ENCODE measurements at places on chromosomes 1 and 21.

GRCh38 chr1:220300442-220301121 is 28.3 kb upstream of the RAB3GAP2 start:
- peak; percentile 83 for DNase-seq

GRCh38 chr1:30684259-30684658 is 39.1 kb downstream of the MATN1 start:
- no peak for DNase-seq

DNA sequence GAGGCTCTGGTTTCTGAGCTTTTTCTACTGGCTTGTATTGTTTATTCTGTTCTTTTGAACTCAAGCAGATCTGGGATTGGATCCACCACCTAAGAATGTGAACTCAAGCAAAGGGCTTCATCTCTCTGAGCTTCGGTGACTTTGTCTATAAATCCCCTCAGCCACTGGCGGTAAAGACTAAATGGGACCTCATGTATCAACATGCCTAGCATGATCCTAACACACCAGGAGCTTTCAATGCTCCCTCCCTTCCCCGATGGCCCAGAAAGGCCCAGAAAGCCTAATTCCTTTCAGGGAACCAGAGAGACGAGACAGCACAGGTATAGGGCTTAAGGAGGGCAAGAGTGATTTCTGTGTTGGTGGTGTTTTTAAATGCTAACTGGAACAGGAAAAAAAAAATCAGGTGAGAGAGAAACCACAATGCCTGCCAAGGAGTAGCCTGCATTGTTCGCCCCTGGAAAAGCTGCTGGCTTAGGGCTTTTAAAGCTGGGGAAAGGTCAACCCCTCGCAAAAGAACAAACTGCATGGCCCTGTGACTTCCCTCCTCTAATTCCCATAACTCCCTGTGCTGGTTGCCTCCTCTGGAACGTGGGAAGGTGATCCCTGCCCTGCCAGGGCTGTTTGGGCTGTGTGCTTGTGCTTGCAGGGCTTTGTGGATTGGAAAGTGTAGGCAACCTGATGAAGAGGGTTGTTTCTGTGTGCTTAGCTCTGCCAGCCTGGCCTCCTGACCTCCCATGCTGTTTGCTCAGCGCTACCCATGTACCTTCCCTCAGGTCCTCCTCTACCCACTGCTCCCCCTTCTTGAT is 147.0 kb downstream of the PLPP3 start:
- DNase-seq = no peak

GRCh38 chr1:208855403-208855802 is 611.2 kb upstream of the PLXNA2 start:
- no peak for DNase-seq

DNA sequence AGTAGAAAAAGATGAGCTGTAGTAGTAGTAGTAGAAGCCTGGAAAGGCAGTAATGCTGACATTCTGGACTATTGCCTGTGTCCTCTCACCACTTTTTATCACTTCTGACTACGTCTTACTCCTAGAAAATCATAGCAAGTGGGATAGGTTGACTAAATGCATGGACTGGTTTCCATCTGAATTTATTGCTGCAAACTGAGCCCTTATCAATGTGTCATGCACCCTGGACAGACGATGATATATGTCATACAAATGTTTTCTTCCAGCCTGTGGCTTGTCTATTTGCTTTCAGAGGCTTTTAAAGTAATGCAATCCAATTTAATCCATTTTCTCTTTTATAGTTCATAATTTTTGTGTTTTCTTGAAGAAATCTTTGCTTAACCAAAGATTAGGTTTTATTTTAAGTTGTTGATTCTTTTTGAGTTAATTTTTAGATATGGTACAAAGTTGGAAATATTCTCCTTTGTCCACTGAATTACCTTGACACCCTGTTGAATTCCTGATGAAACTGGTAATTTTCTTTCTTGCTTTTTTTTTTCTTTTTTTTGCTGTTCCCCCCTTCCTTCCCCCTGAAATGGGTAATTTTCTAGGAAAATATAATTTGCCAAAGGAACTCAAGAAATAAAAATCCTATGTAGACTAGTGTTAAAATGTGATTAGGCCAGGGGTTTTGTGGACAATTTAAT is 47.1 kb downstream of the PHACTR4 start:
- DNase-seq = peak; percentile 47

- DNase-seq = peak; percentile 75
Observed at GRCh38 chr1:173478094-173478674, 1.0 kb downstream of the PRDX6 start.

DNA sequence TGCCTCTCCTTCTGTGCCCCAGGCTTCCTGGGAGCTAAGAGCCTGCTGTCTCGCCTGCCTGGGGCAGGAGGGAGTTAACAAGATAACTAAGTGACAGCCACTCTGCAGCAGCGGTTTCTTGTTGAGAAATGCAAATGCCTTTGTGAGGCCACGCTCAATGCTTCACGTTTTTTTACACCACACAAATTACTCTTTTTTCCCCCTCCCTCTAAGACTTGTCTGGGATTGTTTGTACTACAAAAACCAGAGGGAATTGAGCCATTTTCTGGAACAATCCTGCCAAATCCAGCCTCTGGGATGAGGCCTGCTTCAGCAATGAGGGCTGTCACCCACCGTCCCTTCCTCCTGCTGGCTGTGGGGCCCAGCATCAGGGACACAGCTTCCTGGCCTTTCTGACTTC is 119.6 kb downstream of the ACTL8 start:
- DNase-seq = peak; percentile 86

GRCh38 chr21:36985751-36986594 is 19.5 kb upstream of the HLCS start:
- no peak for DNase-seq

DNA sequence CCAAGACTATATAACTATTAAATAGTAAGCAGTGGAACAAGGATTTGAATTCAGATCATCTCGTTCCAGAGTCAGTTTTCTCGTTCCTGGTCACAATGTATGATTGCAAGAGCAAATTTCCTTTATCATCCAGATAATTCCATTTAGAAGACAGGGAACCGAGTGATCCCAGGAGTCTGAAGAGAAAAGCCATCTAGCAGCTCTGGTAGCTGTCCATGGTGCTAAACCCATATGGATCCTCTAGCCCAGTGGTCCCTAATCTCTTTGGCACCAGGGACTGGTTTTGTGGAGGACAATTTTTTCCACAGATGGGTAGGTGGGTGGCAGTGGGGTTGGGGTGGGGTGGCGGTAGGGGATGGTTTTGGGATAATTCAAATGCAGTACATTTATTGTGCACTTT is 229.4 kb downstream of the PTPRU start:
- DNase-seq = peak; percentile 27

DNA sequence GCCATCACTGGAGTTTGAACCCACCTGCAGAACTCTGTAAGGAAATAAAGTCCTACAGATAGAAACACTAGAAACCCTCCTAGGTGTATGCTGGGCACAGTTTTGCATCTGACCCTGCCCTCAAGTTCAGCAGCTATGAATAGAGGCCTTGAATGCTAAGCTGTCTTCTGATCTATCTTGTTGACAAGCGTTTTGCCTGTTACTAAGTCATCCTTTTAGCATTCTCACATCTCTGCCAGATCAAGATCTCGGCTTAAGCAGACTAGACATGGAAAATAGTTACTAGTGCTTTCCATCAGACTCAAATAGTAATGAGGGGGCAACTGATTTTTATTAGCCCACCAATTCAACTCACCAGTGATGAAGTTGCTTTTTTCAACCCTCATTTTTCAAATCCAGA is 10.5 kb downstream of the TBX15 start:
- DNase-seq = no peak

DNA sequence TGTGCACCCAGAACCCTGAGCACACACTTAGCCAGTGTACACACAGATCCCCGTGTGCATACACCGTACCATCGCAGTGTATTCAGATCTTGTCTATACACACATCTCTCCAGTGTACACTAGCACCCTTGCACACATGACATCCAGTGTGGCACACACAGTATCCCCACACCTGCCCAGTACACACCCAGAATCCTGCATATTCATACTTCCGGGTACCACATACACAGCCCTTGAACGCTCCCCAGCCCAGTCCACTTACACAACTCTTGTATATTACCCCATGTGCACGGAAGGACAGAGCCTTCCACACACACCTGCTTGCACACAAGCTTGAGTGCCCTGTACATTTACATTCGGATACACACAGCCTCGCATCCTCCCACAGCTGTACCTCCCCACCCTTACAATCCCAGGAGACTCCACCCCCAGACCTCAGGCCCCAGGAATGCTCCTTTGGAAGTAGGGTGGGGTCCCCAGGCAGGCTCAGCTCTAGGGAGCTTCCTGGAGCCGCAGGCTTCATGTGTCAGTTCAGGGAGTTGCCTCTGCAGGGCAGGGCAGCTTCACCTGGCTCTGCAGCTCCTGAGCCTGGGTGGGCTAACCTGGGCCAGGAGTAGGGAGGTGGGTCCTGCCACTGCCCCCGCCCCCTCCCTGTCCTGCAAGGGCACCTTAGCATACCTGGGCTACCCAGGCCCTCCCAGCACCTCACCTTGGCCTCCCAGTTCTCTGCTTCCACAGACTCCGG is 46.2 kb downstream of the AHDC1 start:
- DNase-seq = peak; percentile 68

Data from M059J (cell line).